T-helper 17 cell (primary cell): ENCODE measurements at places on chromosomes 5 and 9. TPM values are rescaled to one million over a fixed set of nuclear protein-coding genes. Genes with fewer than 3 reads are reported as not detected.

IL31RA gene
- total RNA-seq = not detected

HMHB1 gene
- total RNA-seq = not detected

TSSK1B gene
- not detected for total RNA-seq

SPINK5 gene
- not detected for total RNA-seq

TTC16 gene
- 4.3 TPM for total RNA-seq

PDCD1LG2 gene
- total RNA-seq = 0.50 TPM

SPINK4 gene
- not detected for total RNA-seq

RAB3C gene
- total RNA-seq = not detected

PGM5 gene
- total RNA-seq = 0.40 TPM

FOXD1 gene
- total RNA-seq = not detected

FSD1L gene
- total RNA-seq = 3.2 TPM

ANKRD34B gene
- total RNA-seq = not detected

DNA sequence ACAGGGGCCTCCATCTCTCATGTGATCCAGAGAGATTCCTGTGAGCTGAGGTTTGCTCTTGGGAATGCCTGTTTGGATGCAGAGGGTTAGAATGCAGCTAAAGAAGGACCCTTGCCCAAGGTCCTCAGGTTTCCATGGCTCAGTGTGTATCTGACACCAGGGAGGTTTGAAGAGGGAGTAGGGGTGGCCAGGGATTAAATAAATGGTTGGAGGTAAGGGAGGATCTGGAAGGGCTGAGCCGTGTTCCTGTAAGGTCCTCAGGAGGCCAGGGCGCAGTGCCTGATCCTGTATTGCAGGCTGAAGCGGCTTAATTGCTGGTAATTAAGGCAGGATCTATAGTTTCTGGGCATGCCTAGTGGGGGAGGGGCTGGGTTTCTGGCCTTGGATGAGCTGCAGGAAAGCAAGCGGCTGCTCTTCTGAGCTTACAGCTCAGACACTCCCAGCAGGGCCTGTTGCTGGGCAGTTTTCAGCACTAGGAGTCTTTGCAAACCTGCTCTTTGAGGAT lies 41.5 kb upstream of the MAP1B start:
- DNase-seq = no peak

DNA sequence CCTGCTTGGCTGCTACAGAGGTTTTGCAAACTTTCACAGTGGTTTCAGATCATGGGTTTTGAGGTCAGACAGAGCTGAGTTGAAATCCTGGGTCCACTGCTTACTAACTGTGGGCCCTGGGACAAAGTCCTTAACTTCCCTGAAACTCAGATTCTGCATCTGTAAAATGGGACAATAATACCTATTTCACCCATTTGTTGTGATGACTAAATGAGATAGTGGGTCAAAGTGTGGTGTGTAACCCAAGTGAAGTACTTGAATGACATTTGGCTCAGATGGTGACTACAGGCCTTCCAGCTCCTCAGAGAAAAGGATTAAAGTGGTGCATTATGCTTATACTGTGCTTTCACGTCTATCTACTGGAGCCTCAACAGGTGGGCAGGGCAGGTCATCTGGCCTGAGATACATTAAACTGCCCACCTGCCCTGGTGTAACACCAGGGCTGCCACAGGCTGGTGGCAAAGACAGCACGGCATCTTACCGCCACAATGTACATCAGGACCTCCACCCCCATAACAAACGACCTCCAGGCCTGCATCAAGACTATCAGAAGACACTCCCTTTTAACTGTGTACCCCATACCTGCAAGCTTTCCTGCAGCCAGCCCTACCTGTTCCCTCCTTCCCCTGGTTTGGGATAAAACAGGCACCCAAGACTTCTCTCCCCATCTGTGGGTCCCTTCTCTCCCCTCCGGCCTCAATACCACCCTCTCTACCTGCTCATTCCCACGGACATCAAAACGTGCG lies 846 bp upstream of the TRAF1 start:
- no peak for DNase-seq

- DNase-seq = no peak
Measured at GRCh38 chr5:103298117-103298516, 39.6 kb downstream of the MACIR start.

DNA sequence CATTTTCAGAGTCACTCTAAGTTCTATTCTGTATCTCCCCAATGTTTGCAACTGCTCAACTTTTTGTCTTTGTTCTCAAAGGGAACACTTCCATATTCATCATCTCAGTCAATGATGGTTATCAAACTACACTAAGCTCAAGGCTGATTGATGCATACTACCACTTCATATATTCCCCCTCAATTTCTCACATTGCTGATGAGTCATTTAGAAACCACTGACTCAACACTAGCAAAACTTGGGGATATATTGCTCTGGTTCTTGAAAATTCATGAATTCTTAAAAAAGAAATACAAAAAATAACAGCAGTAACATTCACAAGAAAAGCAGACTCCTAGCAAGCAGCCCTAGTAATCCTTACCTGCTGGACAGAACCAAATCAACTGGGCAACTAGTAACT lies 52.2 kb downstream of the ABHD17B start:
- no peak for DNase-seq

GRCh38 chr5:160369990-160370712 lies at the start of gene C1QTNF2:
TSS of gene C1QTNF2 (minus strand) at chr5:160370626. CDS start at chr5:160355011, 15,615 bp downstream.
- no peak for DNase-seq

DNA sequence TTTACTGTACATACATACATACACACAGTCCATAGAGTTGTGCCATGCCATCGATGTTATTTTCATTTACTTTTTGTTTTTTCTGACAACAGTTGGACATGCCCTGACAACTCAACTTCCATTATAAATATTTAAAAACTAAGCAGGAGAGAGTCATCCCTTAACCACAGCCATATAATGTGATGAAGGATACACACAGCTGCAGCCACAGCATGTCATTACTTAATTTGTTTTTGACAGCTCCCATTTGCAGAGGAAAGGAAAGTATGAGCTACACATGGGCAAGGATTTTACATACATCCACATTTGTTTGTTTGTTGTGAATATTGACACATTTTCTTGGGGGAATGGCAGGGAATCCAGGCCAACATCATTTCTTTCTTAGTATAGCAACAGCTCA lies 91.5 kb upstream of the TUT7 start:
- no peak for DNase-seq

- DNase-seq = no peak
Measured at GRCh38 chr5:179343719-179344430, 1.4 kb downstream of the ADAMTS2 start.

- DNase-seq = no peak
Measured at GRCh38 chr9:73081979-73082657, 69.5 kb upstream of the ANXA1 start.

DNA sequence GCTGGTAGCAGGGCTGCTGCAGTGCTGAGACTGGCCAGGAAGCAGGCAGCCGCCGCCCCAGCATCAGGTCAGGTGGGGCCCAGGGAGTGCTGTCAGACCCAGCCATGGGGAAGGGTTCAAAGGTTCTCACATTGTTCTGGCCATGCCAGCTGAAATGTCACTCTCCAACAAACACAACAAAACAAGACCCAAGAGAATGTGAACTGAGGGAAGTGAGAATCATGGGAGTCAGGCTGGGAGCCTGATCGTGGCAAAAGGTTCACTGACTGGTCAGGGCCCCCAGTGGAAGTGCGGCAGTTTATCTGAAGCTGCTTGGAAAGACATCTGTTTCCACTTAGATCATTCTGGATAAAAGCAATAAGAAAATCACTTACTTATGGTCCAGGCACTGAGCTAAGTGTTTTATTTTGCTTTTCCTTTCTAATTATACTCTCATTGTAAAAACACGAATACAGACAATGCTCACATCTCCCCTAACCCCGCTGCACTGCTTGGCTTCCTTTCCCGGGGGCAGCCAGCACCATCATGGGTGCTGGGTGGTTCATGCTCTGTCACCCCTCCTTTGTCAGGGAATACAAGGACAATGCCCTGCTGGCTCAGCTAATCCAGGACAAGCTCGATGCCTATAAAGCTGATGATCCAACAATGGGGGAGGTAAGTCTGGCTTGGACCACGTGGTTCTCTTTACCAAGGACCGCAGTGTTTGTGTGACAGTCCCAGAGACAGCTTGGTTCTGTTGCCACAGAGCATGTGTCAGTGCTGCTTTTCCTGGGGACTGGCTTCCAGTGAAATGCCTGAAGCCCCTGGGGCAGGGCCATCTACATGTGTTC lies 41.9 kb upstream of the CFAP157 start:
- no peak for DNase-seq

- no peak for DNase-seq
Measured at GRCh38 chr9:89710697-89711096, 105.9 kb downstream of the GADD45G start.

GRCh38 chr5:34928267-34928666 lies 1.1 kb upstream of the DNAJC21 start:
- no peak for DNase-seq

DNA sequence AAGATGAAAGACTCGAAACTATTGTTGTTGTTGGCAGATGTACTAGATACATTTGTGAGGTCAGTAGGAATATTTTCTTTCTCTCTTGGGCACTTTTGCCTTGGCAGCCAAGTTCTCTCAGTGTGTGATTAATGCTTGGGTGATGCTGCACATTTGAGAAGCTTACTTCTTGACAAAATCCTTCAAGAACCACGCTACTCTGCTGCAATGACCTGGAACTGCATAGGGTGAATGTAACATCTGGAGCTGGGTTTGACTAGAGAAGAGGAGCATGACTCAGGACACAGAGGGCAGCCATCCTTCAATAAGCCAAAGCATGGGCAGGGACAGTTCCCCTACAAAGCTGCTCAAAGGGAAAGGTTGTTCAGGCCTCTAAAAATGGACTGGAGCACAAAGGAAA lies 75.5 kb upstream of the PUM3 start:
- DNase-seq = no peak

- DNase-seq = no peak
Measured at GRCh38 chr5:179333796-179334761, 11.2 kb downstream of the ADAMTS2 start.

DNA sequence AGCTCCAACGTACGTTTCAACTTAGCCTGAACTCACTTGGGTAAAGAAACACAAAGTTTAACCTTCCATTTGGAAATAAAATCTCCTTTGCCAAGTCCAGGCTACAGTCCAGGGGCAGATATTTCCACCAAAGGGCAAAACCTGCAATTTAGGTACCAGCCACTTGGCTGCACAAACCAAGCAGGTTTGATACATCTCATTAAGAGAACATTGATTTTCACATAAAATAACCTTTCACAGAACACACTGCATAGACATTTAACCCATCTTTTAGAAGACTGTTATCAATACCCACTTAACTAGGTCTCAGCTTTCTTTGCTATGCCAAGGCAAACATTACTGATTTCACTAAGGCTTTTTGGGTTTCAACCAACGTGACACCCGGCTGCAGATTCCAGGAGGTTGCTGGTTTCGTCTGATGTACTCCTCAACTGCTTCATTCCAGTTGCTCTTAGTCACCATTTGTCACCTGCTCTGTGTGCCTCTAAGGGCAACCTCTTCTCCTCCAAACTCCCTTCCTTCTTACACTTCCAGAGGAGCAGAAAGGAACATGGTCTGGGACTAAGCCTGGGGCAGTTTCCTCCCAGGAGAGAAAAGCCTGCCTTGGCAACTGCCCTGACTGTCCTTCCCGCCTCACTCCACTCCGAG lies 67.1 kb downstream of the EPB41L4B start:
- DNase-seq = no peak

DNA sequence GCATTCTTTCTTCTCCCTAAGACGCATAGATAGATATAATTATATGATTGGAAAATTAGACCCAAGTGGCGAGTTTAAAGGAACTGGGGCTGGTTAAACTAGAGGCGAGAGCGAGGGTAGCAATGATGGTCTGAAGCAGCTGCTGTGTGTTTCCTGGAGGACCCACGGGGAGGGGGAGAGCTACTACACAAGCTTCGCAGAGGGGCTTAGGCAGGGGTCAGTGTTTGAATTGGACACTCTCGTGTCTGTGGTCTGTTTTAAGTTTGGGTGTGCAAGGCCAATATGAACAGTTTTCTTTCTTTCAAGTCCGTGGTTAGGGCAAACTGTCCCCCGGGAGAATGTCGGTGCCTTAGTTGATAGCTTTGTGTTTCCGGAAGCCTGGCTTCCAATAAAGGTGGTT lies 43.1 kb downstream of the PDZD2 start:
- DNase-seq = no peak

DNA sequence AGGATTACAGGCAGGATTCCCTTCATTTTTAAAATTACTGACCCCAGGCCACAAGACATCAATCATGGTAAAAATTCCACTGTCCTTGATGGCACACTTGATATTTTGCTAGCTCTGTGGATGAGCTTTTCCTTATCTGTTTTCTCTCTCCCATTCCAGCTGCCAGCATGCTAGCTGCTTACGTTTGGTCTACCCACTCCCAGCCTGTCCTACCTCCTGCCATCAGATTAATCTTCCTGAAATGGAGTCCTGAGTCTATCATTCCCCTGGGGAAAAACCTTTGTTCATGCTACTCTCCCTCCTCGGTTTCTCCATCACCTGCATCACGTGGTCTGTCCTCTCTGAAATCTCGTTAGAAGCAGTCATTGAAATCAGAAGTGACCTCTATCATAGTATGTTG lies 108.9 kb downstream of the F2RL2 start:
- DNase-seq = no peak

DNA sequence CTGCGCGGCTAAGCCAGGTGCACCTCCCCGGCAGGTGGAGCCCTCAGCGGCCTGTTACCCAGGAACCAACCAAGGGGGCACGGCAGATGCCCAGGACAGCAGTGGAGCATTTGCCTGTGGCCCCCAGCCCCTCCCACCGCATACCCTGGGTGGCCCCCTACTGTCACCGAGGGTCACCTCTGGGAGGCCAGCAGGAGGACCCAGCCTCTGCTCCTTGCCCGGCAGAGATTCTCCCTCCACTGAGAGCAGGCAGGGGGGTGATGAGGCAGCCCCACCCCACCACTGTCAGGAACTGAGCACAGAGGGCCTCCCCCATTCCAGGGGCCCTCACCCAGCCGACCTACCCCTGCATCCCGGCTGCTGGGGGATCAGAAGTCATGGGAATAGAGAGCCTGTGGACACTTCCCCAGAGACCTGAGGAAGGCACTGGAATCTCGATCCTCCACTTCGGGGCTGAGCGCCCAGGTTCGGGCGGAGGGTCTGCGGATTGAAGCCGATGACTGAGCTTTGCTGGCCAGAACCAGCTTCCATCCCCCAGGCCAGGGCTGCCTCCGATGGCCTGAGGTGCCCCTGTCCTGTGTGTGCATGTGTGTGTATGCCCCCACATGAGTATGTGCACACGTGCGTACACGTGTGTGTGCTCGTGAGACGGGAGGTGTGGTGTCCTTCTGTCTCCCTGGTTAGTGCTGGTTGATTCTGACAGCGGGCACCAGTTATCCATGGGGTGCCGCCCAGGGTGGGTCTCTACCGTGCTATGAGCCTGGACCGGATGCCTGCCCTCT lies at the start of gene QRFP:
TSS of gene QRFP (minus strand) at position 580 of the 782 bp plus-strand sequence. CDS start 2,974 bp downstream, outside the sequence.
- DNase-seq = no peak

- no peak for DNase-seq
Measured at GRCh38 chr5:174734571-174735497, 10.5 kb downstream of the MSX2 start.

- DNase-seq = no peak
Measured at GRCh38 chr9:124884376-124884775, 22.4 kb downstream of the ARPC5L start.

- no peak for DNase-seq
Measured at GRCh38 chr5:73899916-73900315, 273.9 kb downstream of the ARHGEF28 start.

- DNase-seq = no peak
Measured at GRCh38 chr5:69105996-69106906, 12.4 kb downstream of the SLC30A5 start.
